ENCODE measurements at places on chromosomes 12 and 14. TPM values are rescaled to one million over a fixed set of nuclear protein-coding genes. Genes with fewer than 3 reads are reported as not detected.
A peak's percentile ranks its signal among the peaks of the same experiment; 100 is the strongest.

STAB2 gene
- 1.3 TPM for total RNA-seq

DNA sequence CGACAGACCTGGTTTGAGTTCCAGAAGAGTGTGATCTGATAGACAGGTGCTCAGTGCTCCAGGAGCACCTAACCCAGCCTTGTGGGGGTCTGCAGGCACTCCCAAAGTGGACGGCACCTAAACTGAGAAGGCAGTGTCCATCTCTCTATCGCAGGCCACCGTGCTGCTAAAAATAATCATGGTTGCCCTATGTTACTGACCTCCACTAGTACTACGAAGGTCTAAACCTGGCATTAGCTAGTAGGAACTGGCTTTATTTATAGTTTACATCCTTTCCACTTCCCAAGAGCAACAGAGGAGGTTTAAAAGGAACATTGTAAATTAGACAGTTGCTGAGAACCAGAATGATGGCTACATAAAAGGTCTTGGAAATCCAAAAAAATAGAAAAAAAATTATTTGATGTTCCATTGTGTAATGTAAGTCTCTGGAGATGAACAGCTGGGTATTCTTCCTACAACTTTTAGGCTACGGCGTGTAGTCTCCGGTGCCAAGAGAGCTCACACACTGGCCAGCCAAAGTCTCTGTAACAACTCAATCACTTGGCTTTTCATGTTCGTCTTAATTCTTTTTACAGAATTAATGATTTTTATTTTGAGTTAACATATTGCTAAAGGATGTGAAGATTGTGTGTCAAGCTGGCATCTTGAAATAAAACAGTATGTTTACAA, 27.3 kb downstream of the PPFIBP1 start:
- H3K27me3 ChIP-seq, result no peaks in the 10 kb centered on the region
- peak overlapping the region; percentile 45 for H3K27ac ChIP-seq
- no peak for DNase-seq
- peaks cover 49% of the 10 kb centered on the region for H3K4me1 ChIP-seq
- H3K36me3 ChIP-seq, result no peaks in the 10 kb centered on the region
- H3K4me3 ChIP-seq, result no peak overlapping the region

DNA sequence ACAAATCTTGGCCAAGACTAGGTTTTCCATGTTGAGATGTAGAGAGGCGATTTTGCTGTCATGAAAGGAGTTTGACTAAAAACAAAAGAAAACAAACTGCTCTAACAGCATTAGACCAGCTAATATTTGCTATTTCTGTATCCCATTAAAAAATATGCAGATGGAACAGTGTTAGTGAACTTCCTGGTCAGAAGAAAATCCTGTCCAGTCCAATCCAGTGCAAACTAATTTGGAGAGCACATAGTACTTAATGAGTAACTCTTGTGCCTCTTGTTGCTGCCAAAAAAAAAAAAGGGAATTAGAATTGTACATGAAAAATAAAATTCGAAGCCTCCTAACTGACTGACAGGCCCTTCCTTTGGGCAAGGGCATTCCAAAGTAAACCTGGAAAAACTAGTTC, 298.8 kb downstream of the ETNK1 start:
- H3K27ac ChIP-seq, result no peak overlapping the region
- no peaks in the 10 kb centered on the region for H3K36me3 ChIP-seq
- H3K27me3 ChIP-seq, result no peaks in the 10 kb centered on the region
- no peak for DNase-seq
- H3K4me1 ChIP-seq, result no peaks in the 10 kb centered on the region

NANOG gene
- total RNA-seq, result 0.04 TPM

- H3K36me3 ChIP-seq, result no peaks in the 10 kb centered on the region
- no peak overlapping the region for H3K27ac ChIP-seq
- no peaks in the 10 kb centered on the region for H3K4me1 ChIP-seq
- DNase-seq, result no peak
- H3K4me3 ChIP-seq, result no peak overlapping the region
These were observed 13.4 kb upstream of the KLHL42 start for GRCh38 chr12:27766587-27766986.

DNA sequence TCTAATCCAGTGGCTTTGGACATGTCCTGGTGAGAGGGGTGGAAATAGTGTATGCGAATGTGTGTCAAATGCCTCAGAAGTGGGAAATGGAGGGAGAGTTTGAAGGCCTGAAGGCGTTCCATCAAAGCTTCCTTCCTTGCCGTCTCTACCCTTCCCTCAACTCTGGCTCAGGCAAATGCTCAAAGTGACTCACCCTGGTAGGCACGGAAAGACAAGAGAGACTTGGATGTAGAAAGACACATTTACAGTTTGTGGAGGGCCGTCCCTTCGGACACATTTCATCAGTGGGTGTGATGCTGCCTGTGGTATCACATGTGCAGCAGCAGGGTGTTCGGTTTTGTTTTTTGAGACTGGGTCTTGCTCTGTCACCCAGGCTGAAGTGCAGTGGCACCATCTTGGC, 36.7 kb downstream of the CHST11 start:
- no peaks in the 10 kb centered on the region for H3K36me3 ChIP-seq
- peaks cover 6% of the 10 kb centered on the region for H3K4me1 ChIP-seq
- no peak overlapping the region for H3K27ac ChIP-seq
- no peaks in the 10 kb centered on the region for H3K27me3 ChIP-seq
- no peak for DNase-seq
- H3K4me3 ChIP-seq, result no peak overlapping the region

KCNK10 gene
- total RNA-seq, result 0.04 TPM

- no peaks in the 10 kb centered on the region for H3K27me3 ChIP-seq
- H3K4me3 ChIP-seq, result peak overlapping the region; percentile 89
- peak; percentile 2 for DNase-seq
These were observed 1.2 kb downstream of the USP30 start for GRCh38 chr12:109053382-109054123.

- no peak overlapping the region for H3K4me3 ChIP-seq
- peaks cover 20% of the 10 kb centered on the region for H3K36me3 ChIP-seq
These were observed 9.1 kb downstream of the MTRFR start for GRCh38 chr12:123242116-123242904.

UNC79 gene
- total RNA-seq, result 0.27 TPM

DNA sequence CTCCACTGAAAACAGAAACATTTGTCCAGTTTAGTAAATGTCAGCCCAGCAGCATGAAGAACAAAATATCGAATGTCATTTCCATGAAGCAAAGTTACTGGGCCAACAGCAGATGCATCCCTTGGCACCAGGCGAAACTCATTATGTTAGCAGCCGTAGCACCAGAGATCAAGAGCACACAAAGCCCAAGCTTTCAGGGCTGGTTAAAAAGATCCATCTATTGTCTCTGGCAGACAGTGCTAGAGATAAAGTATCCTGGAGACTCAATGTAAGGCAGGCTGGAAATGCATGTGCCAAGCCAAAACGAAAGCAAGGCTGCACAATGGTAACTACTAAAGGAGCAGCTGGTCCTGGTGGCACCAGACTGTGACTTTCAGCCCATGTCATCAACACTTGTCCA, 120.3 kb upstream of the PLEKHG7 start:
- H3K4me3 ChIP-seq, result no peak overlapping the region
- peak overlapping the region; percentile 88 for H3K27ac ChIP-seq
- H3K4me1 ChIP-seq, result peaks cover 10% of the 10 kb centered on the region
- H3K36me3 ChIP-seq, result no peaks in the 10 kb centered on the region
- no peaks in the 10 kb centered on the region for H3K27me3 ChIP-seq

POTEG gene
- not detected for total RNA-seq

- no peak overlapping the region for H3K4me3 ChIP-seq
- H3K4me1 ChIP-seq, result peaks cover 26% of the 10 kb centered on the region
- DNase-seq, result peak; percentile 82
- no peak overlapping the region for H3K27ac ChIP-seq
- H3K36me3 ChIP-seq, result peaks cover 8% of the 10 kb centered on the region
These were observed 31.1 kb downstream of the ELK3 start for GRCh38 chr12:96225044-96225855.

- H3K27me3 ChIP-seq, result peaks cover 6% of the 10 kb centered on the region
- DNase-seq, result peak; percentile 37
- H3K4me1 ChIP-seq, result peaks cover 8% of the 10 kb centered on the region
- no peak overlapping the region for H3K4me3 ChIP-seq
These were observed 407.5 kb downstream of the MED13L start for GRCh38 chr12:115870021-115870420.

FGF6 gene
- total RNA-seq, result 24.7 TPM

DNA sequence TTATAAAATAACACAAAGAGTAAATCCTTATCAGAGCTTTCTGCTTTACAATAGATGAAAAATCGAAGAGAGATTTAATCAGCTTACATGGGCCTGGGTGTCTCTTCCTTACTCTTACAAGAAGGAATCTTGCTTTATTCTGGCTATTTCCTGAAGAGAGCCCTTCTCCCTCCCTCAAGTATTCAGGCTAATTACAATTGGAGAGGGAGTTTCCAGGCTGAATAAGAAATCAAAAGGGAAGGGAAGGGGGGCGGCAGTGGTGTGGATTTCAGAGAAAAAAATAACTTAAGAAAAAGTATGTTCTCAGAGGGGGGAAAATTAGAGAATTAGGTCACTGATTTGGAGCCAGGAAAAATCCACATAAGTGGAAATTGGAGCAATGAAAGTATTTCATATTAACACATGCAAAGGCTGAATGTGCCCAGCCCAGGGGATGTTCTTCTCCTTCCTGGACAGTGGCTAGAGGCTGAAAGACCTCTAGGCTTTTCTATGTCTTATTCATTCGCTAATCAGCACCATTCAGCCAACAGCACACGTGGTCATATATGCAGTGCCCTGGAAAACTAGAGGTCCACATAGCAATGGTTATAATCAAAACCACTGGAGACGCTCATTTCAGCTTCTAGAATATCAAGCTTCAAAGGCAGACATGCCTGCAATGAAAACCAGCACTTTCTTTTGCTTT, 158.9 kb upstream of the BTG1 start:
- DNase-seq, result peak; percentile 67
- no peaks in the 10 kb centered on the region for H3K27me3 ChIP-seq

C12orf75 gene
- 8.5 TPM for total RNA-seq

ATL1 gene
- 5.6 TPM for total RNA-seq

- peak; percentile 1 for DNase-seq
- no peak overlapping the region for H3K4me3 ChIP-seq
- no peaks in the 10 kb centered on the region for H3K4me1 ChIP-seq
- H3K27me3 ChIP-seq, result no peaks in the 10 kb centered on the region
- H3K36me3 ChIP-seq, result no peaks in the 10 kb centered on the region
These were observed 494.3 kb upstream of the ATXN7L3B start for GRCh38 chr12:74043343-74043742.

DNAI7 gene
- total RNA-seq, result 0.40 TPM

DNA sequence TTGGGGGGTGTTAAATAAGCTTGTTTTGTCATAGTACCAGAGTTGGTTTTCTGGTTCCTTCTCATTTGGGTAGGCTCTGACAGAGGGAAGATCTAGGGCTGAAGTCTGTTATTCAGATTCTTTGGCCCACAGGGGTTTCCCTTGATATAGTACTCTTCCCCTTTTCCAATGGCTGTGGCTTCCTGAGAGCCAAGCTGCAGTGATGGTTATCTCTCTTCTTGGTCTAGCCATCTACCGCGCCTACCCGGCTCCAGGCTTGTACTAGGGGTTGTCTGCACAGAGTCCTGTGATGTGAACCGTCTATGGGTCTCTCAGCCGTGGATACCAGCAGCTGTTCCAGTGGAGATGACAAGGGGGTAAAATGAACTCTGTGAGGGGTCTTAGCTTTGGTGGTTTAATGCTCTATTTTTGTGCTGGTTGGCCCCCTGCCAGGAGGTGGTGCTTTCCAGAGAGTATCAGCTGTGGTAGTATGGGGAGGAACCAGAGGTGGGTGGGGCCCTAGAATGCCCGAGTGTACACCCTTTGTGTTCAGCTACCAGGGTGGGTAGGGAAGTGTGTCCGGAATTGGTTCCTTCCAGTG, 209.7 kb downstream of the GPHN start:
- H3K4me1 ChIP-seq, result no peaks in the 10 kb centered on the region
- H3K36me3 ChIP-seq, result no peaks in the 10 kb centered on the region
- no peak for DNase-seq
- no peak overlapping the region for H3K27ac ChIP-seq

DNA sequence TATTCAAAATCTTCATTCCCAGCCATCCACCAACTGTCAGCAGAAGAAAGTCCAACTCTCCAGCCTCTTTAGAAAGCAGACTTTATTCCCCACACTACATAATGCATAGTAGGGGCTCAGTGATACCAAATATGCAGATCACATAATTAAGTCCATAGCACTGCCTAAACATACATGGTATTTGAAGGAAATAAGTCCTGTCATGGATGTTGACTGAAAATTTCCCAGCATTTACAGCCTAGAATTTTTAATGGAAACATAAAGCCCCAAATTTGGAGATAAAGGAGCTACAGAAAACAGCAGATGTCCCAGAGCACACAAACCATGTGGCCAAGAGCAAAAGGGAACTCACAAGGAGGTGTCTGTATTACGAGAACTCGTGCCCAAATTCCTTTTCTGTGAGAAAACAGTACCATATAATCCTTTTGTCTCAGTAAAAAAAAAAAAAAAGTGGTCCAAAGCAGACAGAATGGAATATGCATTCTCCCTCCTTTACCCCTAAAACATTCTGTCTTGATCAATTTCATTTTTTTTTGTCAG, 920.5 kb downstream of the NRXN3 start:
- no peaks in the 10 kb centered on the region for H3K27me3 ChIP-seq
- no peak overlapping the region for H3K27ac ChIP-seq
- DNase-seq, result peak; percentile 67
- peaks cover 4% of the 10 kb centered on the region for H3K4me1 ChIP-seq
- no peak overlapping the region for H3K4me3 ChIP-seq

- no peak for DNase-seq
- peaks cover 25% of the 10 kb centered on the region for H3K36me3 ChIP-seq
- peaks cover 3% of the 10 kb centered on the region for H3K4me1 ChIP-seq
- H3K27ac ChIP-seq, result no peak overlapping the region
- H3K4me3 ChIP-seq, result no peak overlapping the region
These were observed 21.3 kb downstream of the POU6F1 start for GRCh38 chr12:51196547-51196946.

- peak overlapping the region; percentile 95 for H3K27ac ChIP-seq
- no peak for DNase-seq
- H3K36me3 ChIP-seq, result peaks cover 8% of the 10 kb centered on the region
- peaks cover 13% of the 10 kb centered on the region for H3K27me3 ChIP-seq
- peak overlapping the region; percentile 83 for H3K4me3 ChIP-seq
- peaks cover 26% of the 10 kb centered on the region for H3K4me1 ChIP-seq
These were observed 636 bp downstream of the DUSP6 start for GRCh38 chr12:89351489-89352241.

- H3K36me3 ChIP-seq, result no peaks in the 10 kb centered on the region
- no peak overlapping the region for H3K27ac ChIP-seq
- no peak overlapping the region for H3K4me3 ChIP-seq
- DNase-seq, result no peak
These were observed 129.9 kb downstream of the NPAS3 start for GRCh38 chr14:33068626-33069025.

- peaks cover 5% of the 10 kb centered on the region for H3K4me1 ChIP-seq
- H3K27ac ChIP-seq, result no peak overlapping the region
- DNase-seq, result peak; percentile 84
- H3K27me3 ChIP-seq, result no peaks in the 10 kb centered on the region
- no peak overlapping the region for H3K4me3 ChIP-seq
These were observed 45.7 kb downstream of the NPAS3 start for GRCh38 chr14:32984241-32984930.

- H3K27me3 ChIP-seq, result no peaks in the 10 kb centered on the region
- DNase-seq, result no peak
- no peaks in the 10 kb centered on the region for H3K4me1 ChIP-seq
- H3K27ac ChIP-seq, result no peak overlapping the region
These were observed 27.3 kb upstream of the HELB start for GRCh38 chr12:66275040-66275439.

GRCh38 chr14:71143381-71144290, 236.4 kb downstream of the PCNX1 start:
- no peaks in the 10 kb centered on the region for H3K27me3 ChIP-seq
- no peak overlapping the region for H3K4me3 ChIP-seq
- H3K27ac ChIP-seq, result no peak overlapping the region
- peaks cover 5% of the 10 kb centered on the region for H3K4me1 ChIP-seq
- DNase-seq, result no peak
- no peaks in the 10 kb centered on the region for H3K36me3 ChIP-seq

- no peaks in the 10 kb centered on the region for H3K27me3 ChIP-seq
- no peaks in the 10 kb centered on the region for H3K4me1 ChIP-seq
- no peak overlapping the region for H3K27ac ChIP-seq
- H3K4me3 ChIP-seq, result no peak overlapping the region
- DNase-seq, result no peak
These were observed 126.4 kb downstream of the PIWIL1 start for GRCh38 chr12:130463818-130464670.

ISCA2 gene
- 24.6 TPM for total RNA-seq
